ENCODE measurements at places on chromosomes 2 and 18.

DNA sequence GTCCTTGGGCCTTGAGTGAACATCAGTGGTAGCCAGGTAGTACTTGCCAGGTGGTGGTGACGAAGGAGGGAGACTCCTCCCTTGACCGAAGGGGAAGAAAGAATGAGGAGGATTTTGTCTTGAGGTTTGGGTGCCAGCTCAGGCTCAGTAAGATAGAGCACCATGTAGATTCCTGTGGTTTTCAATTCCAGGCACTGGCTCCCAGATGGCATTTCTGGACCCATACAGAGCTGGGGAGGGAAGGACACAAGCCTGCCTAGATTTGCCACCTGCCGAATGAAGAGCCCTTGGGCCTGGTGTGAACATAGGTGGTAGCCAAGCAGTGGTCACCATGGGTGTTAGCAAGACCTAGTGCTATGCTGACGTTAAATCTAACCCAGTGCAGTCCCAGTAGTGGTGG lies 108.8 kb upstream of the UBE2E3 start:
- DNase-seq: no peak

DNA sequence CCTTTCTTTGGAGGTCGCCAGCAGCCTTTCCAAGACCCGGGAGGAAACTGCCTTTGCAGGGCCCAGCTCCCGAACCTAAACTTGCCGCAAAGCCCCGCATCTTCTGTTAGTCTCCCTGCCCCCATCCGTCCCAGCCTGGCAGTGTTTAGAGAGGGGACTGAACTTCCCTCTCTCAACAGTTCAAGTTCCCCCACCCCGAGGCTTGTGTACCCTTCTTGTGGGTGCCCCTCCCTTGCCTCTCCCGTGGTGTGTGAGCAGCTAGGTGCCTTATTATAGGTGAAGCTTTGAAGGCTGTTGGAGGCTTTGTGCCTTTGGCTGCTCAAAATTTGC lies 1.4 kb downstream of the LBH start:
- no peak for DNase-seq

GRCh38 chr2:105450471-105450870 lies 51.6 kb upstream of the FHL2 start:
- no peak for DNase-seq

DNA sequence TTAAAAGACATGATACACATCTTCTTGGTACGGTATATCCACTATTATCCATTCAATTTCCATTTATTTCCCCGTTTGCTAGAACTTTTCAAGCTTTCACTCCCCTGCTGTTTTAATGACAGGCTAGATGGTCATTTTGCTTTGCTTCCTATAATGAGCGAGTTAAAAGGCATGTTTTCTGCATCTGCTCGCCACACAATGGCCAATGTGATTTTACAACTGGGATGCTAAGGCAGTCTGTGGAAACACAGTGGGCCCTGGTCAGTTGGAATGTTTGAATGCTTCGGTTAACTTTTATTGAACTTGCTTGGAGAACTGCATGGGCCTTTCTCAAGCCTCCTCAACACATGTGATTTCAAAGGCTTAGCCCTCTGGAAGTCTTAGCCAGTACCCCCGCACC lies 48.4 kb upstream of the TNP1 start:
- no peak for DNase-seq

- DNase-seq: no peak
Observed at GRCh38 chr2:124437811-124438210, 412.7 kb downstream of the CNTNAP5 start.

DNA sequence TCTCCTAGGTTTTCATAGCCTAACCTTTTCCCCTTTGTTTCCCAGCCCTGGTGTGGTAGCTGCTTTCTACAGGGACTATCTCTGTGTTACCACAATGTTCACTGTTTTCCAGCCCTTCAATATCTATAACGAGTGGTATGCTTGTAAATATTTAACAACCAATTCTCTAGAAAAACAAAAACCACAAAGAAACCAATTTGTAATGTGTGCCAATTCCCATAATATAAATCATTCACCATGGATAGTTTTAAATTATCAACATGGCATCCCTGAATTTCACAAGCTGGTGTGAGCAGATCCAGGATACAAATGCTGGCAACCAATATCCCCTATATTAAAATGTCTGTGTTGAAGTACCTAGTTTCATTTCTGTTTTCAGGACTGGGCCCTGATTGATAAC lies 207.5 kb upstream of the FBXO11 start:
- no peak for DNase-seq

GRCh38 chr2:105781274-105781978 lies 36.7 kb downstream of the NCK2 start:
- DNase-seq: no peak

GRCh38 chr2:74216642-74217041 lies 18.2 kb downstream of the MTHFD2 start:
- DNase-seq: no peak

- no peak for DNase-seq
Observed at GRCh38 chr2:102037681-102038080, 45.9 kb downstream of the IL1R2 start.

GRCh38 chr2:196802401-196802800 lies 2.9 kb upstream of the GTF3C3 start:
- no peak for DNase-seq

- no peak for DNase-seq
Observed at GRCh38 chr2:20976527-20976926, 67.3 kb downstream of the APOB start.

- DNase-seq: no peak
Observed at GRCh38 chr2:173124441-173124840, 48.8 kb downstream of the MAP3K20 start.

DNA sequence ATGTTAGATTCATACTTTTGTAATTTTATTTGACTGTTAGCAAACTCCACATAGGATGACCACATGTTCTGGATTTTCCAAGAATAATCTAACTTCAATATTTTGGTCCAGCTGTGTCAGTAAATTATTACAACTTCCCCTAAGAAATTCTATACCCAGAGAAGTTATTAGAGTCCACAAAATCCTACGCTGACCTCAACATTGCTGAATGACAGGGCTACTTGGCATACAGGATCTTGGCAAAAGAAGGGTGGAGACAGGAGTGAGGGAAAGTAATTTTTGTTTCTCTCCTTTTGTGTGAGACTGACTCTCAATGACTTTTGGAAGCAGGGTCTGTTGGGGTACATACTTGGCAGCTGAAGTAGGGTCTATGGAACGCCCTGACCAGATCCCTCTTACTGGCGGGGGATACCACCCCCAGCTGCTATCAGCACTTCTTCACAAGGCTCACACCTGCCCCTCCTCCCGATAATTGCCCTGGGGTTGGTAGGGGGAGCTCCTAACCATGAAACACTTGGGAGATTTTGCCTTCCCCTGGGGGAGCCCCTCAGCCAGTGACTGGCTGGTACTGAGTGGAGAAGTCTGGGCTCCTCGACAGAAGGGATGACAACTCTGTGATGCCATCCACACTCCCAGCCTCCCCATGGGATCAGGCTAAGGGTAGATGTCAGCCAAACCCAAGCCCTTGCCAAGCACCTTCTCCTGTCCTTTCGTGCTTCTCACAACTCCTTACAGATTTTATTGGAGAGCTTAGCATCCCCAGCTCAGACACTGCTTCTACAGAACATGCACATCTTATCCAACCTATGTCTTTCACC lies 110.6 kb upstream of the FHL2 start:
- no peak for DNase-seq

DNA sequence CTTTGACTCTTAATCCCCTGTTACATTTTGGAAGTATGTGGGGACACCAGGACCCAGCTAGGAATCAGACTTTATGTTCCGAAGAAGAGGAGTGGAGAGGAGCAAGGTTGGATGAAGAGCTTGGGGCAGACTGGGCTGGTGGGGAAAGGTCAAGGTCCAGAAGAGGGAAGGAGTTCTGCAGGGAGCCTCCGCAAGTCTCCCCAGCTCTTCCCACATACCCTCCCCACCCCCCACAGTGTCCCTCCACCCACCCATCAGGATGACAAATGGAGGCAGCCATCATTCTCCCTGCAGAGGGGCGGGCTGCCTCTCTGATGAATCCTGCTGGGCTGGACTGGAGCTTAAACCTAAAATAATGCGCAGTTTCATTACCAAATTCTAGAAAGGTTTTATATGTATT lies 77.2 kb downstream of the ACKR3 start:
- no peak for DNase-seq

- no peak for DNase-seq
Observed at GRCh38 chr2:113979191-113980128, 89.6 kb downstream of the ACTR3 start.

- no peak for DNase-seq
Observed at GRCh38 chr2:110877031-110877827, 144.9 kb downstream of the ACOXL start.

GRCh38 chr2:127200962-127201361 lies 19.1 kb downstream of the CYP27C1 start:
- no peak for DNase-seq

DNA sequence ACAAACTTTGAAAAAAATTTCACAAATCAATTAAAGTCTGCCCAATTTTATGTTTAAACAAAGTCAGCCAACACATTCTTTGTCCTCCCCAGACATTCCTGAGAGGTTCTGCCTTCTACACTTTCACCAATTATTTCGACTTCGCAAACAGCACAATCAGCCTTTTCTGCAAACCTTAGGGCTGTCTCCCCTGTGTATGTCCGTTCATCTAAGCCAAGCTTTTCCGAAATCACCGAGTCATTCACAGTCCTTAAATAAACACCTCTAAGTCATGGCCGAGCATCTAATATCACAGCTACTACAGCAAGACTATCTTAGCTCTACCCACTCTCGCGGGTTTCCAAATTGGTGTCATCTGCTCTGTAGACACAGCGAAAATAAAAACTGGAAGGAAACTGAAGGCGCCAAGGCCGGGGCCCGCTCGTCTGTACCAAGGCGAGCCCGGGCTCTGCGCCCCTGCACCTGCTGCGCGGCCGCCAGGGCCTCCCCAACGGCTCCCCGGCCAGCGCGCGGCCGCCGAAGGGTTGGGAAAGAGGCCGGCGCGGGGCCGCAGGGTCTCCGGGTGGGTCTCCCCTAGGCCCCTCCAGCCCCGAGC lies 730 bp downstream of the ODC1 start:
- DNase-seq: no peak

DNA sequence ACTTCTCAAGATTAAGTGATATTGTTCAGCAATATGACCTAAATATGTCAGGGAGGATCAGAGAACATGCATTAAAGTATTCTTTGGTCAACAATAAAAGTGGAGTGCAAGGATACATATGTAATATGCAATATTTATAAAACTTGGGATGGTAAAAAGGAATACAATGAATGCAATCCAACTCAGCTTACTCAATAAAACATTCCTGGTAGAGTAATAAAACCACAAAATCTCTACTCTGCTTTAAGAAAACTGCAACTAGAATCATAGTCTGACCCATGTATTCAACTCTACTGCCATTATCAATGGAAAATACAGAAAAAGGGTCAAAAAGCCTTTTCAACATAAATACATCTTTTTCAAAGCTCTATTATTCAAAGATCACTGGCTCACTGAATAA lies 11.6 kb downstream of the IRS1 start:
- no peak for DNase-seq

GRCh38 chr2:20165677-20166509 lies 59.0 kb downstream of the SDC1 start:
- DNase-seq: no peak

DNA sequence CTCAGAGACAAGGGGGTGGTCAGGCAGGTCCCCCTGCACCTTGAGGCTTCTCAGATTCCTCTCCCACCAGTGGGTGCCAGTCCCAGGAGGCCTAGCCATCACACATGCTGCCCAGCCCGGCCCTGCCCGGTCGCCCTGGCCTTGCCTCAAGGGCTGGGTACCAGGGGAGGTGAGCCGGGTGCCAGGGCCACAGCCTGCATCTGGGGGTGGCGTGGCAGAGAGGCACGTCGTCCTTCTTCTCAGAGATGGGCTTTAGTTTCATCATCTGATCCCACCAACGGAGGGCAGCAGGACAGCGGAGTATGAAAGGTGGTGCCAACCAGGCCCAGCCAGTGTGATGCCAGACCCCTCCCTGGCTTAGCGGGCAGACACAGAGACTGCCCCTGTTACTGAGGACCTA lies 161.7 kb downstream of the TFCP2L1 start:
- no peak for DNase-seq
